Myocyte (in vitro differentiated cells): ENCODE measurements at places on chromosomes 11 and 22. TPM values are rescaled to one million over a fixed set of nuclear protein-coding genes. Genes with fewer than 3 reads are reported as not detected.
A peak's percentile ranks its signal among the peaks of the same experiment; 100 is the strongest.

GRCh38 chr22:26811647-26811992 is 154.2 kb downstream of the MIAT start:
- DNase-seq, result no peak

DNA sequence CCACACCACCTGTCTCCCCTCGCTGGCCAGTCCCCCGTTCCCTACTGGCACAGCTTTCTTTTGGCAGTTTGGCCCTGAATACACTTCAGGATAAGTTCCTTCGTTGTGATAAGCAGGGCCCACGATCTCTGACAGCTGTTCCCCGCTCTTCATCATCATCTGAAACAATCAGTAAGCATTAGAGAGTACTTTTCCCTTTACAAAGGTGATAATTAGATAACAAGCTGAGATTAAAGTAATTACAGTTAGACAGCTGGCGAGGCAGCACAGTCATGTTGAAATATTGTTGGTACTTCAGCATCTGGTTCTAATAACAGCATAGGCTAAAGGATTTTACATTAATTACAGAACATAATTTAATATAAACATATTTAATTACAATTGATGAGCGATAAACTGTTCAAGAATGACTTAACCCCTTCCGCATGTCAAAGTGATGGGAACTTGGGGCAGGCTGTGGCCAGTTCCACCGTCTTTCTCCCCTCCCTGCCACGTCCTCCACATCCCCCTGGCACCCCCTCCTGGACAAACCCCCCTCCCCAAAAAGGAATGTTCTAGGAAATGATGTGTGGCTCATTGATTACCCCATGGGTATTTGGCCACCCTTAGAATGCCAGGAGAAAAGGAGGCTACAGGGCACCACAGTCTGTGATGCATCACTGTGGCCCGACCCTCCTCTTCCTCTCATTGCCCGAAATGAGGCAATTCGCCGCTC is 134.9 kb downstream of the RCN1 start:
- DNase-seq, result no peak

DNA sequence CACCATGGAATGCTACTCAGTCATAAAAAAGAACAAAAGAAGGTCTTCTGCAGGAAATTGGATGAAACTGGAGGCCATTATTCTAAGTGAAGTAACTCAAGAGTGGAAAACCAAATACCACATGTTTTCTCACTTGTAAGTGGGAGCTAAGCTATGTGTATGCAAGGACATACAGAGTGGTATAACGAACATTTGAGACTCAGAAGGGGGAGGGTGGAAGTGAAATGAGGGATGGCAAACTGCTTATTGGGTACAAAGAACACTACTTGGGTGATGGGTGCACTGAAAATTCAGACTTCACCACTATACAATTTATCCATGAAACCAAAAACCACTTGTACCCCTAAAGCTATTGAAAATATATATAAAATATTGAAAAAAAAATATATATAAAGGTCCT is 13.4 kb upstream of the CAT start:
- DNase-seq, result no peak

GRCh38 chr11:116703421-116703820 is 69.4 kb downstream of the BUD13 start:
- peak; percentile 68 for DNase-seq

GRCh38 chr22:29040385-29041275 is 21.0 kb downstream of the C22orf31 start:
- peak; percentile 81 for DNase-seq

Gene OR4S1
- not detected in 2 replicates for total RNA-seq

Gene FAM83F
- total RNA-seq, result not detected in 2 replicates
